ENCODE measurements at places on chromosomes 11 and 22.

GRCh38 chr11:74540270-74540669 is 46.7 kb upstream of the LIPT2 start:
- no peak for DNase-seq

GRCh38 chr11:117972629-117973502 is 13.3 kb upstream of the IL10RA start:
- peak; percentile 8 for DNase-seq

- DNase-seq: no peak
These were observed 57.4 kb downstream of the LINC01488 start for GRCh38 chr11:69538854-69539253.

DNA sequence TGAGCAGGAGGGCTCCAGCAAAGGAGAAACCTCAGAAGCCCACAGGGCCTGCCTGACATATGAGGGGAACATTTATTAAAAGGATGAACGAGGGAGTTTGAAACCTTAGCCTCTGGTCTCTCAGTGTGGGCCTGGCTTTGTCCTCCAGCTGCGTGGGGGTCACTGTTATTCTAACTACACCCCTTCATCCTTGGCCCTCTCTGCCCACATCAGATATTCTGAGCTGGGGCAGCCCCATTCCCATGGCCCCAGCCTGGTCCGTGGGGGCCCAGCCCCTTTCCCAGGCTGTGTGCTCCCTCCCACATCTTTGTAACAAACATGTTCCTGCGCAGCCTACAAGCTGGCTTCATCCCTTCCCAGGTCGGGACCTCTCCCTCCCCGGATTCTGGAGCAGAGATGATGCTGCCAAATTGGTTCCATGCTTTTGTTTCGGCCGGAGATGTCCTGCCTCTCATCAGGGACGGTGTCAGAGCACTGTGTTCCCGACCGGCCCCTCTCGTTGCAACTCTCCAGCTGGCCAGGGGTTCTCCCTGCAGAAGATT is 4.0 kb downstream of the FXYD6 start:
- DNase-seq: no peak

- no peak for DNase-seq
These were observed 126.9 kb upstream of the CHORDC1 start for GRCh38 chr11:90349731-90350130.

GRCh38 chr11:127674754-127675153 is 674.2 kb upstream of the KIRREL3 start:
- DNase-seq: no peak

DNA sequence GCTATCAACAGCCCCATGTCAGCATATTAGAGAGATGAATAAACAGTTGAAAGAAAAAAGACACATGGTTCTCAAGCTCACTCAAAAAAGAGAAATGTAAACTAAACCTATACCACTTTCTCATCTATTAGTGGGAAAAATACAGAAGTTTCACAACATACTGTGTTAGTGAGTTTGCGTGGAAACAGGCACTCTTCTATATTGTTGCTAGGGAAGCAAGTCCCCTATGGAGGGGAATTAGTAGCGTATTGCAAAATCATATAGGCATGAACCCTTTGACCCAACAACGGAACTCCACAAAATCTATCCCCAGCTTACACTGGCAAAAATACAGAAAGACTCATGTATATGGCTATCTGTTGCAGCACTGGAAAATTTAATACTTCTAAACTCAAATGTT is 14.2 kb upstream of the RFPL2 start:
- DNase-seq: no peak

- DNase-seq: peak; percentile 77
These were observed 96.9 kb downstream of the SBF2 start for GRCh38 chr11:10197091-10197490.

DNA sequence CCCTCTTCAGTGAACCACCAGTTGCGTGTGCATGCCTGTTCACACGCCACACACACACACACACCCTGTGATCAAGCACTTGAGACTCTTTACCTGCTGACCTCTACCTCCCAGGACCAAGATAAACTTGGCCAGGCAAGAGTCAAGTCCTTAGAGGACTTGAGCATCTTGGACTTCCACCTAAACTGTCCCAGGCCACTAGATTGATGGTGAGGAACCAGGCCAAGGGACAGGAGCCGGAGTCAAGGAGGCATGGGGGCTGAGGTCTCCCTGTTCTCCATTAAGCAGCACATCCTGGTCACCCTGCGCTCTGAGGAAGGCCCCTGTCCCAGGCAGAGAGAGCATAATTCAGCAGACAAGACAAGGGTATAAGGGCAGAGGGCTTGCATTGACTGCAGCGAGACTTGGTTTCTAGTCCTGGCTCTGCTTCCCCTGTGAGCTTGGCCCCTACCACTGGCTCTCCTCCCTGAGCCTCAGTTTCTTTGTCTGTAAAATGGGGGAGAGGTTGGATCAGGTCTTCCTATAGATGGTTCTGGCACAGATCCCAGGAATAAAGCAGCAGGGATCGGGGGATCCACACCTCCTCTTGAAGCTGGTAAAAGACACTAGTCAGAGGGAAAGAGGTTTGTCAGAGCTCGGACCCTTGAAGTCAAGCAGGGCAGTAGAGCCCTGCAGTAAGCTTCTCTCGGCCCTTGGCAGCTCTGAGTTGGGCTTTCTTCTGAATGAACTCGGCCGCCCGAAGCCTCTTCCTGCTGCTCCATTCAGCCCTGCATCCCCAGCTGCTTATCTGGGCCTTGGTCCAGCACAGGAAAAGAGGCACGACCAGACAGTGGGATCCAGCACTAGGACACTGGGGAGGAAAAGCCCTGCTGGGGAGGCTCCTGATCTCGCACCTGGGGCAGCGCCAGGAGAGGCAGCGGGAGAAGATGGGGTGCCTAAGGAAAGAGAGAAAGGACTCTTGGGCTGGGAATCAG is 2.0 kb downstream of the CREB3L1 start:
- DNase-seq: peak; percentile 67

DNA sequence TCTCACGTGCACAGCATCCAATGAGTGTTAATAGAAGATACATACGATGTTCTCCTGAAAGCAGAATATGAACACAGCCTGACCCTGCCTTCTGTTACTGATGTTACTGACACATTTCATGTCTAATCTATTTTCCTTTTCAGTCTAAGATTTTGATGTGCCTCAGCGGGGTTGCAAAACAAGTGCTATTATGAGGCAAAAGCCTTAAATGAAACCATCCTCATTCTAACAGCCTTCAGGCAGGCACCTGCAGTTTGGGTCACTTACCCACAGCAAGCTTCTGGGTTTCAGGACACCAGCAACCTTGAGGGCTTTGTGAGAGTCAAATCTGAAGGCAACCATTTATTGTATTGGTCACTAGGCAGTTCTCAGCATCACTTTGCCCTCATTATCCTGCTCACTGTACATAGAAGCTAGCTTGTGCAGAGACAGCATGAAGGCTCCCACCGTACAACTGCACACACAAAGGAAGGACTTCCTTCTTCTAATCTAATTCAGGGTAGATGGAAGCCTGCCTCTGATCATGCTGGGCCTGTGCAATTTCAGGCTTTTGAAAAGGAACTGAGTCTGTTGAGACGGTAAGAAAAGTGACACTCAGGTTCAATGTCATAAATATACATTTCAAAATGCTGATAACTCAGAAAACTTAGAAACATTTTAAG is 183.2 kb upstream of the PITPNB start:
- no peak for DNase-seq

DNA sequence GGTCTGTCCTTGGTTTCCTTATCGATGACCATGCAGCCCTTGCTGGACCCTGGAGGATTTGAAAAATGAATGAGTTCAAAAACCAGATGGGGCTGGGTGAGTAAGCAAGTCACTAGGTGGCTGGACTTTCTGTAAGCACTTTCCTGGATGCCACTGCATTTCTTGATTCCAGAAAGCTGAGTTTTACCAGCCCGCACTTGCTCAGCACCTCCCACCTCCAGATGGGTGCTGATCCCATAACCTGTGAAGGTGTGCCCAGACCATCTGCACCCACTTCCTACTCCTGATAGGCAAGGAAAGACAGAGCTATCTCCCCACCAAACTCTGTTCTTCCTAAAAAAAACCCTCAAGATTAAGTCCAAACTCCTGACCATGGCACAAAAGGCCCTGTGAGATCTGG is 21.1 kb downstream of the ASCC2 start:
- no peak for DNase-seq

DNA sequence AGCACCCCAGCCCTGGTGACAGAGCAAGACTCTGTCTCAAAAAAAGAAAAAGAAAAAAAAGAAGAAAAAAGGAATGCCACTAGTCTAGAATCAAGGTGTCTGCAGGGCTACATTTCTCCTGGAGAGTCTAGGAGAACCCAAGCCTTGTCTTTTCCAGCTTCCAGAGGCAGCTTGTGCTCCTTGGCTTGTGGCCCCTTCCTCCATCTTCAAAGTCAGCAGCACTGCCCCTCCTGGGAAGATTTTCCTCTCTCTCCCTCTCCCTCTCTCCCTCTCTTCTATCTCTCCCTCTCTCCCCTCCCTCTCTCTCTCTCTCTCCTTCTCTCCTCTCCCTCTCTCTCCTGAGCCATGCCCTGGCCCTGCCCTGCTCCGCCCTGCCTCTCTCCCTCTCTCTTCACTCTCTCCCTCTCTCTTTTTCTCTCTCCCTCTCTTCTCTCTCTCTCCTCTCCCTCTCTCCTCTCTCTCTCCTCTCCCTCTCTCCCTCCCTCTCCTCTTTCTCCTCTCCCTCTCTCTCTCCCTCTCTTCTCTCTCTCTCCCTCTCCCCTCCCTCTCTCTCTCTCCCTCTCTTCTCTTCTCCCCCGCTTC is 97.7 kb upstream of the FGF3 start:
- no peak for DNase-seq

DNA sequence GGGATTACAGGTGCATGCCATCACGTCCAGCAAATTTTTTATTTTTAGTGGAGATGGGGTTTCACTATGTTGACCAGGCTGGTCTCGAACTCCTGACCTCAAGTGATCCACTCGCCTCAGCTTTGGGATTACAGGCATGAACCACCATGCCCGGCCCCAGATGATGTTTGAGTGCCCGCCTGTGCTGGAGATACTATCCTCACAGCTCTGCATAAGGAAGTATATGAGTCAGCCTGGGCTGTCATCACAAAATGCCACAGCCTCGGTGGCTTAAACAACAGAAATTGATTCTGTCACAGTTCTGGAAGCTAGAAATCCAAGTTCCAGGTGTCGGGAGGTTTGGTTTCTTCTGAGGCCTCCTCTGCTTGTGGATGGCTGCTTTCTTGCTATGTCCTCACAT is 119.3 kb downstream of the OSBP2 start:
- no peak for DNase-seq

- DNase-seq: no peak
These were observed 61.3 kb upstream of the PRR5 start for GRCh38 chr22:44640618-44641155.

- DNase-seq: peak; percentile 8
These were observed 689 bp downstream of the PDHX start for GRCh38 chr11:34916843-34917770.

GRCh38 chr22:29095459-29095858 is 22.6 kb downstream of the KREMEN1 start:
- DNase-seq: no peak

GRCh38 chr11:9264316-9265210 is 587 bp downstream of the DENND5A start:
- DNase-seq: peak; percentile 83

DNA sequence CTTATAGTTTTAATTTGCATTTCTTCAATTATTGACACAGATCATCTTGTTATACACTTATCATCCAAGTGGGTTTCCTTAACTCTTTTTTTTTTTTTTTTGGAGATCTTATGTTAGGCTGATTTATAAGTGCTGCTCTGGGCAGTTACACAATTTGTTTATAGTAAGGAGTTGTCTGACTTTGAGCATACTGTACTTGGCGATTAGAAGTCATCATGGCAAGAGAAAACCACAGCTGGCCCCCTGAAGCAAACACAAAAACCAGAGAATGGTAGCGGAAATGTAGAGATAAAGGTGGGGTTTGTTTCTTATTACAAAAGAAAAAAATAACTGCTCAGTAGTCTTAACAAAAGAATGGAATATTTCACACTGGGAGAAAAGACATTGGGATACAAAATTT is 292.6 kb downstream of the SWAP70 start:
- no peak for DNase-seq

DNA sequence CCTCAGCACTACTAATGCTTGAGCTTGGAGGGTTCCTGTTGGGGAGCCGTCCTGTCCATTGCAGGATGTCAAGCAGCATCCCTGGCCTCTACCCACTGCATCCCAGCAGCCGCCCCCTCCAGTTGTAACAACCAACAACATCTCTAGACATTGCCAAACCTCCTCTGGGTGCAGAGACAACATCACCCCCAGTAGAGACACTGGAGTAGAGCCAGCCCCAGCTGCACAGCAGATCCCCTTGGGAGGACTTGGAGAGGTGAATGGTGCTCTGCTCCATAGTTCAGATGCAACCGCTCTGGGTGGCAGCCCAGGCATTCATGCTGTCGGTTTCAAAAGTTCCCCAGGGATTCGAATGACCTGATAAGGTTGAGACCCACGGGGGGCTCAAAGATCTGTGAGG is 259.0 kb downstream of the MN1 start:
- no peak for DNase-seq

DNA sequence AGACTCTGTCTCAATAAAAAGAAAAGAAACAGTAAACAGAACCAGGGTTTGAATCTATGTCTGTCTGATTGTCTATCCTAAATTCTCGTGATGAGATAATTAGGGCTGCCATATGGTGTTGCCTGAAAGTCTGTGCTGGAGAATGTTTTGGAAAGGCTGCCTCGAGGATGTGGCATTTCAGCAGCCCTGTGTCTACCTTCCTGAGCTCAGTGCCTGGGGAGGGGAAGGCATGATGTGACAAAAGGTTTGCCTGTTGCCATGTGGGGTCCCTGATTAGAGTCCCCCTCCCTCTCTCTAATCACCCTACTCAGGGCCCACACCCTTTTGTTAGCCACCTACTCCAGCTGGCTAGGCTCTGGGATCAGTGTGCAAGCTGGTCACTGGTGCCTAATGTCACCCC is 15.2 kb downstream of the CD82 start:
- DNase-seq: no peak

GRCh38 chr22:20471126-20471833 is 24.3 kb downstream of the KLHL22 start:
- no peak for DNase-seq

- DNase-seq: no peak
These were observed 3.3 kb upstream of the HTR3A start for GRCh38 chr11:113971506-113972195.

GRCh38 chr11:12318791-12319438 is 58.5 kb upstream of the PARVA start:
- peak; percentile 70 for DNase-seq

DNA sequence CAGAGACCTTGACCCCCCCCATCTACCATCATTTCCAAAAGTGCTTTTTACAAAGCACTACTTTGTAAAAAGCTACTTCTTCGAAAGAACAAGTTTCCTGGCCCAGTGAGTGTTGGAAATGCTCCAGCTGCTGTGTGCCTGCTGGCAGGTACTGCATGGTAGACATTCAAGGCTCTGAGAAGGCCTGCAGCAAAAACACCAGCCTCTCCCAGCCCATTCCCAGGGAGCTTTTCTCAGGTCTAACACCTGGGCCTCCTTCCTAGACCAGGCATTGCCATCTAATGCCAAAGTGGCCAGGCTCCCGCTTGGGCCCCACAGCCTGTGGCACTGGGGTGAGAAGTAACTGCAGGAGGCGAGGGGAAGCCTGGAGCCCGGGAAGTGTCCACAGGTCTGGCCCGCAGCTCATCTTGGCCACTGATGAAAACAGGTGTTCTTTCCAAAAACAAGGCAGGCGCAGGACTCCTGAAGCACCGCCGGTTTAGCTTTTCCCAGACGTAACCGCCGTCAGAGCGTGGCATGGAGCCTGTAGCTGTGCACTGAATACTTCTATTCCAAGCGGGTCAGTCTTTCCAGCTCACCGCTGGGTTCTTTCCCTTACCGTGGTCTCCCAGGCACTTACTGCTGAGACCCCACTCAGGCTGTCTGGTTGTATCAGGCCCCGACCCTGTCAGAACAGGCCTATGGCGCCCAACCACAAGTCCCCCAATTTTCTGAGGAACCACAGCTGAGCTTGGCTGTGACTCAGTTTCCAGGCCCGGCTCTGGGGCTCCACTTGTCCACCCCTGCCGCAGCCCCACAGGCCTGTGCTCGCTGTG is 1.2 kb upstream of the TCIRG1 start:
- DNase-seq: no peak

Data from fibroblast of skin of scalp (primary cell).